ENCODE measurements at places on chromosomes 11 and 22. TPM values are rescaled to one million over a fixed set of nuclear protein-coding genes. Genes with fewer than 3 reads are reported as not detected.

TTC38 gene
- total RNA-seq: 33.5 TPM

OR56B1 gene
- total RNA-seq: 1.1 TPM

SCUBE1 gene
- 18.4 TPM for total RNA-seq

IFITM2 gene
- 1,635 TPM for total RNA-seq

DNA sequence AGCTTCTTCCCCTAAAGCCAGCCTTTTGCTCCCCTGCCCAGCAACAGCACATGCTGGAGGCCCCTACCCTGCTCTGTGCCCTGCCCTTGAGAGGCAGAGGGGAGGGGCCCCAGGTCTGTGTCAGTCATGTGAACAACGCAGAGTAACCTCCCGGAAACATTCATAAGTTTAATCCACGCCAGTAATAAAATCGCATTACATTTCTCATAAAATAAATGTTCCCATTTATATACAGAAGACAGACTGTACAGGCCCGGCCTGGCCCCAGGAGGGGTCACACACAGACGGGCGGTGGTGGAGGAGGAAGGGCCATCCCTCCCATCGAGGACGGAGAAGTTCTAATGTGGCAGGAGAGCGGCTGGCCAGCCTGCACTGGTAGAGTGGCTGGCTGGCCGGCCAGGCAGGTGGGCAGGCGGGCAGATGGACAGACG lies 39.5 kb downstream of the LMO1 start:
- DNase-seq: peak; percentile 70

DNA sequence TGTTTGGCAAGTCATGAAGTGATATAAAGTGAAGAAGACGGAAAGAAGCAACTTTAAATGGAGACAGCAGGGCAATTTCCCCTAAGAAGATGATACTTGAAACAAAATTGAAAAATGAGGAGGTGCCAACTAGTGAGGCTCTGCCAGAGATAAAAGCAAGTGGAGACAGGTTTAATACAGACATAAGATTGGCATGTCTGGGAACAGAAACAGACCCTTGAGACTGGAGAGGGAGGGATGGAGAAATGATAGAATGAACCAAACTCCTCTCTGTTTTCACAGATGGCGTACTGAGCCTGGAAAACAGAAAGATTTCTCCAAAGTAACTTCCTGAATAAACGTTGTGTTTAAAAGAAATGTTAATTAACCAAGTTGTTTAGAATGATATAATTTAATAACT lies 354.5 kb upstream of the ANO5 start:
- DNase-seq: no peak

- peak; percentile 95 for DNase-seq
Observed at GRCh38 chr11:65637794-65638419, at the start of gene SIPA1. Gene SIPA1, plus strand, starts transcription at chr11:65638101. Its CDS starts 2,821 bp downstream, at chr11:65640922.

- DNase-seq: no peak
Observed at GRCh38 chr11:61007956-61008896, 36.7 kb downstream of the CD6 start.

DNA sequence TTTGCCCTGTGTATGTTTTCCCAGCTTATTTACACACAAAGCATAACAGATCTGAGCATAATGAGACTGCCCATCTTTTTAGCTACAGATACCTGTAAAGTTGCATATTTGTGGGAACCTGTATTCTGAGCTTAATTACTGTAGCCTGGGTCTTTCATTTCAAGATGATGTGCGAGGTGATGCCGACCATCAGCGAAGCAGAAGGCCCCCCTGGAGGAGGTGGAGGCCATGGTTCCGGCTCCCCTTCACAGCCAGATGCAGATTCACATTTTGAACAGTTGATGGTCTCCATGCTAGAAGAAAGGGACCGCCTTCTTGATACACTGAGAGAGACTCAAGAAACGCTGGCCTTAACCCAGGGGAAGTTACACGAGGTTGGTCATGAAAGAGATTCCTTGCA lies 1.5 kb downstream of the PPFIA1 start:
- peak; percentile 64 for DNase-seq

- no peak for DNase-seq
Observed at GRCh38 chr11:93846411-93846810, 4.0 kb downstream of the VSTM5 start.

GRCh38 chr22:29030618-29031226 lies 30.9 kb downstream of the C22orf31 start:
- peak; percentile 80 for DNase-seq

Measured in spleen (tissue), 13 donors.